ENCODE measurements at places on chromosomes 3 and 15.

GRCh38 chr3:47746264-47746663 is 35.4 kb downstream of the SMARCC1 start:
- no peak for DNase-seq

DNA sequence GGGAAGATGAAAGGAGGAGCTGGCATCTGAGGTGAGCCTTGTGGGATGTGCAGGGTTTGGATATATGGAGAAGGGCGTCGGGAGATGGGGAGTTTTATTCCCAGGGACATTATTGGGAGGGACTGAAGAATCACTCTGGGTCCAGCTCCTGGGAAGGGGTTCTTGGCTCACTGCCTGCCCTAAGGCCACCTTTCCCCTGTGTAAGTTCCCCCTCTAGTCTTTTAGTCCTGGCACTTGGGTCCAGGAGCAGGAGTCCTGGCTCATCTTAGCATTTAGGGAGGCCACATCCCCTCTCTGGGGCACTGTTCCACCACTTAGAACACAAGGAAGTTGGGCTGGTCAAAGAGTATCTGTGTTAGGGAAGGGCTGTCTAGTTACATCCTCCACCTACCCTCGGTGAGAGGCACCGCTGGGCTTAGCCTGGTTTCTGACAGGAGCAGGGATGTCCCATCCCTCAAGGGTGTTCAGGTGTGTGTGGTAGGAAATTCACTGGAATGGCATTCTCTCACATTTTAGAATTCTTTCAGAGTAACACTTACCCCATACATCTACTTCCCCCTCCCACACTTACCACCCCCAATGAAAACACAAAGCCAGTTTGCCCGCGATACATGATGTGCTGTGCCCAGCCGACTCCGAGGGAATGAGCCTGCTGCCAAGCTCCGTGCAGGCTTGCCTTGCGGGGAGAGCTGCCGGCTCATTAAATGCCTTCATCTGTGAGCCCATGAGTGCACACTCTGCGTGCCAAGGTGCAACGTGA is 86.7 kb downstream of the FAM43A start:
- no peak for DNase-seq

- DNase-seq: no peak
Observed at GRCh38 chr3:5219216-5219615, 31.7 kb downstream of the EDEM1 start.

DNA sequence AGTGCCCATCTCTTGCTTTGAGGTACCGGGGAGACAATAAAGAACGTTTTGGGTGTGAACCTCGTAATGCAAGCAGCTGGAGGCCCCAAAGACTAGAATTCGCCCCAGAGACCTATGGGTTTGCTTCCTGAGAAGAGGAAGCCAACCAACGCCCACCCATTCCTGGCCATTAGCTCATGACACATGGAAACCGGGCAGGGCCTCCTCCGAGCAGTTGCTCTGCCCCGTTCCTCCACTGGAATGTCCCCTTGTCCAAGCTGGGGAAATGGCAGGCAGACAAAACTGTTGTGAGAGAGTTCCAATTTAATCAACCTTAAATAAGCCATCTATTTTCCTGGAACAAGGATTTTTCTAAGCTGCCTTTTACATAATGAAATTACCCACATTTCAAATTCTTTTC is 250.9 kb upstream of the IGF1R start:
- DNase-seq: no peak

GRCh38 chr3:188531210-188531609 is 377.3 kb downstream of the LPP start:
- no peak for DNase-seq

- no peak for DNase-seq
Observed at GRCh38 chr15:83290236-83290635, 5.8 kb upstream of the BNC1 start.

DNA sequence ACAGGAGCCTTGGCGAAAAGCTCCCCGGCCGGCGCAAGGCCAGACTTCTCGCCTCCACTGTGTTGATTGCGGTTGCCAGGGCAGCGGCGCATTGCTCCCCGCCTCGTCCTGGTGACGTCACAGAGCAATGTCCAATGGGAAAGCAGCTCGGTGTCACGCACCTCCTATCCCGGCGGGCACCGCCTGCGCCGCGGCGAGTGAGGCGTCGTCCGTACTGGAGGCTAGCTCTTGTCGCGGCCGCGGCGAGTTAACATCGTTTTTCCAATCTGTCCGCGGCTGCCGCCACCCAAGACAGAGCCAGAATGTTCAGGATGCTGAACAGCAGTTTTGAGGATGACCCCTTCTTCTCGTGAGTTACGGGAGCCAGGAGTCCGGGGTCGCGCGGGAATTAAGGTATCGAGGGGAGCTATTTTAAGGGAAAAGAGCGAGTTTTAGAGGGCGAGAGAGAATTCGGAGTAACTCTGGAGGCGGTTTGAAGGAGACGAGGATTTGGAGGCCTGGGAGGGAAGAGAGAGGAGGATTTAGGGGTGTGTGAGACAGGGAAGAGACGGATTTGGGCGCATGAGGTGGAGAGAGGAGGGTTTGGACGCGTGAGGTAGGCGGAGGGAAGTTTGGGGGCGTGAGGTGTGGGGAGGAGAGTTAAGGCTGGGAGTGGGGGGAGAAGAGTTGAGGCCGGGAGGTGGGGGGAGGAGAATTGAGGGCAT is at the start of gene MLF1:
Gene MLF1 (plus strand): TSS at position 196 of the 704 bp plus-strand sequence. CDS start 107 bp downstream, at position 303.
- DNase-seq: peak; percentile 87

- DNase-seq: no peak
Observed at GRCh38 chr3:40079847-40080240, 229.7 kb upstream of the EIF1B start.

DNA sequence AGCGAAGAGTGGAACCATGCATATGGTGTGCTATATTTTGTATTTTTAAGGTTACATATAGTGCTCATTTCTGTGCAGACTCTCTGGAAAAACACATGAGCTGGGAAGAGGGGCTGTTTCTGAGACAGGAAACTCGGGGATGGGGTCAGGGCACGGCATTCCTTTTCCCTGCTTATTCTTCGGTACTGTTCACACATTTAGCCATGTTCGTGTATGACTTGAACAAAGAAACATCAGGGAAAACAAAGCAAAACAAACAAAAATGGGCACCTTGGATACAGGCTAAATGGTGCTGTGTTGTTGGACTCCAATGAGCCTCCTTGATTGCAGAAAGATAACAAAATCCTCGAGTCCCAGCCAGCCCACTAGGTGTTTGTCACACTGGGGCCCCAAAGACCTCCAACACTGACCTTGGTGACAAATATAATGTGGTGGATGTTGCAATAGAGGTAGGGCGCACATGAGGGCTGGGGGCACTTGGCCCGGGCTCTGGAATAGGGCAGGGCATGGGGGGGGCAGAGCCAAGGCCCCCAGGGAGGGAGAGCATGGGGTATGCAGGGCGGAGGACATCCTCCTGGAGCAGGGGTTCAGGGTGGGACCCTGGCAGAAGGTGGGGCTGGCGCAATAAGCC is 19.3 kb downstream of the DNASE1L3 start:
- no peak for DNase-seq

DNA sequence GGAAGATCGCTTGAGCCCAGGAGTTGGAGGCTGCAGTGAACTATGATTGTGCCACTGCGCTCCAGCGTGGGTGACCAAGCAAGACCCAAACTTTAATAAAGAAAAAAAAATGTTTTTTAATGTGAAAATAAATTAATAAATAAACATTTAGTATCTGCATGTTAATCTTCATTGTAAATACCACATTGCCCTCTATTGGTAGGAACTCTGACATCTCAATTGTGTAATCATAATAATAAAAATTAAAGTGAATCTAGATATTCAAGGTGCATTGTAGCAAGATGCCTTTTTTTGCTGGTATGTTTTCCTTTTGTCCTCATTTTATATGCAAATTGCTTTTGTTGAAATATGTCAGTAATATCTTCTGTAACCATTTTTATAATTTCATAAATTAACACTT is 95.0 kb upstream of the LIMD1 start:
- no peak for DNase-seq

Data from CD4-positive, alpha-beta T cell treated with Interferon gamma for 1 hour (primary cell).